ENCODE measurements at places on chromosomes 11 and 22.

GRCh38 chr22:29026579-29026978 is 35.1 kb downstream of the C22orf31 start:
- DNase-seq: no peak

- DNase-seq: no peak
Observed at GRCh38 chr11:76686261-76687079, 15.9 kb upstream of the LRRC32 start.

GRCh38 chr11:75773595-75774353 is 5.2 kb downstream of the DGAT2 start:
- no peak for DNase-seq

- DNase-seq: no peak
Observed at GRCh38 chr11:64568041-64568571, 22.9 kb upstream of the SLC22A12 start.

GRCh38 chr11:58286249-58286648 is 18.2 kb upstream of the OR10W1 start:
- peak; percentile 0 for DNase-seq

- peak; percentile 56 for DNase-seq
Observed at GRCh38 chr11:64094463-64095260, 58.9 kb downstream of the FLRT1 start.

DNA sequence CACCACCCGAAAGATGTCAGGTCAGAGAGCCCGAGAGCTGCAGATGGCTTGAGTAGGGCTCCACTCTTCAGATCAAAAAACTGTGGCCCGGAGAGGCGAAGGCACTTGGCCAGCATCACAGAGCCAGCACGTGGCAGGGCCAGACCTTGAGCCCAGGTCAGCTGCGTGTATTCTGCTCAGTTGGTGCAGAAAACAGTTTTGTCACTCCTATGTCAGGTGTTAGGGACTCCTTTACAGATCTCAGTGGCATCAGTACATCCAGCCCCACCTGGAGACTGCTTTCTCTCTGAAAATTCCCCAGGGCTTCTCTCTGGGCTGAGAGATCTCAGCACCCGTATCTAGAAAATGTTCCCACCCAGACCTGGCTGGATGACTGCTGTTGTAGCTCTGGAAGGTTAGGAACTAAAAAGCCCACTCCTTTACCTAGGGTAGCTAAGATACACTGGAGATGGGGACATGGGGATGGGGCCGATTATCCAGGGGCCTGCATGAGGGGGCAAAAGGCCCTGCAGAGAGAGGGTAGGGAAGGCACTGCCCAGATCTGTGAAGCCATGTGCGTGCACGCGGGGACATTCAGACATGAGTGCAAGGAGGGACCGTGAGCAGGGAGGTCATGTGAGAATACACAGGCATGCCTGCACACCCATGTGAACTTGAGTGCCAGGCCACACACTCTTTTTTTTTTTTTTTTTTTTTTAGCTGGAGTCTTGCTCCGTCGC is 3.4 kb downstream of the APOA1 start:
- DNase-seq: no peak

GRCh38 chr11:36463781-36464180 is 46.3 kb downstream of the TRAF6 start:
- DNase-seq: no peak

DNA sequence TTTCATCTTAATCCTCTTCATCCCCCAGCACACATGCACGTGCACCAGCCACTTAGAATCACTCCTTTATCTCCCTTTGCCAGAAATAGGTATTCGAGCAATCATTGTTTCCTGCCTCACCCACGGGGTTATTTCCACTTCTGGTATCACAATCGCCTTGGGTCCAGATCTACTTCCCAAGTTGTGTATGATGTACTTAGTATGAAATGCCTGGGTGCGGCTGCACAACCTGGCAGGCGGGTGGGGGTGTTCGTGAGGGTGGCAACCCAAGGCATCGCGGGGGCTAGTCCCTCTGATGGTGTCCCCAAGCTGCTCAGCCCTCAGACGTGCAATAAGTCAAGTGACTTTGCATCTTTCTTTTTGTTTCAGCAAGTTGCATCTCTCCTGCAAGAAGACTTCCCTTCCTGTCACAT is 475.6 kb downstream of the MIAT start:
- DNase-seq: no peak

DNA sequence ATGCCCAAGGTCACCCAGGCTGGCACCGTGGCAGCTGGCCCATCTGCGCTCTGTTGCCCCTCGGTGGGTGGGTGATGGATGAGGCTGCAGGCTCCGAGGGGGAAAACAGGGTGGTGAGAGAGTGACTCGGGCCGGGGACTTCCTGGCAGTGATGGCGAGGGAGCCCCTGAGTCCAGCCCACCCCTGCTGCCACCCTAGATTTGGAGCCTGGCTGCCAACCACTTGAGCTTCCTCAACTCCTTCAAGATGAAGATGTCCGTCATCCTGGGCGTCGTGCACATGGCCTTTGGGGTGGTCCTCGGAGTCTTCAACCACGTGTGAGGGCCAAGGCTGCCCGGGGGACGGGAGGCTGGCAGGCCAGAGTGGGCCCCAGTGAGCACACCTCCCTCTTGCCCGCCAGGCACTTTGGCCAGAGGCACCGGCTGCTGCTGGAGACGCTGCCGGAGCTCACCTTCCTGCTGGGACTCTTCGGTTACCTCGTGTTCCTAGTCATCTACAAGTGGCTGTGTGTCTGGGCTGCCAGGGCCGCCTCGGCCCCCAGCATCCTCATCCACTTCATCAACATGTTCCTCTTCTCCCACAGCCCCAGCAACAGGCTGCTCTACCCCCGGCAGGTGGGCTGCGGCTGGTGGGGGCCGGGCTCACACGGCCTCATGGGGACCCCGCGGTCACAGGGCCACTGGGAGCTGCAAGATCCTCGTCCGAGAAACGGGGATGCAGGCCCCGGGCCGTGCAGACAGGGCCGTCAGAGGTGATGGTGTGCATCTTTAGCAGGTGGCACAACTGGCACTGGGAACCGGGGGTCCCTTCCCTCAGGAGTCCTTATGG is 10.1 kb downstream of the TCIRG1 start:
- DNase-seq: no peak

GRCh38 chr11:69644071-69644961 is 3.4 kb downstream of the CCND1 start:
- peak; percentile 88 for DNase-seq

- no peak for DNase-seq
Observed at GRCh38 chr11:15624701-15625100, 510.0 kb downstream of the INSC start.

- DNase-seq: peak; percentile 22
Observed at GRCh38 chr11:45332276-45332934, 46.3 kb upstream of the SYT13 start.

DNA sequence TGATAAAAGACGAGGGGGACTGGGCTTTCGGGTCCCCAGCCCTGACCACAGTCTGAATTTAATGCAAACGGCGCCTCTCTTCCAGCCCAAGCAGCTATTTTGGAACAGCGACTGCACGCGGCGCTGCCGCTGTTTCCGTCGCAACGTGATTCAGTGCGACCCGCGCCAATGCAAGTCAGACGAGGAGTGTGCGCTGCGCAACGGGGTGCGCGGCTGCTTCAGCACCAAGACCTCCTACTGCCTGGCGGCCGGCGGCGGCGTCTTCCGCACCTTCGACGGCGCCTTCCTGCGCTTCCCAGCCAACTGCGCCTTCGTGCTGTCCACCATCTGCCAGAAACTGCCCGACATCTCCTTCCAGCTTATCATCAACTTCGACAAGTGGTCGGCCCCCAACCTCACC is 56.7 kb downstream of the TECTA start:
- no peak for DNase-seq

DNA sequence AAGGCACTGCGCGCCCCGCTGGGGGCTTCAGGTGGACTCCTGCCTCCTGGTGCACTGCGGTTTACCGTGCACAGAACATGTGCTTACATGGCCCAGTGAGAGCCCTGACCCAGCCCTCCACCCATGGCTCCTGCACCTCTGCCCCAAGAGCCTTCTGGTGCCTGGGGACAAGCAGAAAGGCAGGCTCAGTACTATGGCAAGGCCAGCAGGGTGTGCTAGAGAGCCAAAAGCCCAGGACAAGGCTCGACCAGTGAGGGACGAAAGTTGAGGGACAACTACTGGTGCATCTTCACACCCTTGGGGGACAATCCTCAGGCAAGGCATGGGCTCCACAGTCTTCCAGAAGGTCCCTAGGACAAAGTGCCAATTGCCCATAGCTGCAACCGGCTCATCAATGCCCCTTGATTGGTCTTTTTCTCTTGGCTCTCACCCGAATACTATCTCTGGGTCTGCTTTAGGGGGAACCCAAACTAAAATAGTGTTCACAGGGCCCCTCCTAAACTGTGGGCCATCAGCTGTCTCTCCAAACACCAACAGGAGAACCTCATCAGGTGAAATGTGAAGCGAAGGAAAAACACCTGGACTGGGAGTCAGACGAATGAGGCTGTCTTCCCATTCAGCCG is 13.5 kb downstream of the PGA5 start:
- peak; percentile 37 for DNase-seq

- no peak for DNase-seq
Observed at GRCh38 chr11:69033431-69033830, 15.3 kb upstream of the TPCN2 start.

DNA sequence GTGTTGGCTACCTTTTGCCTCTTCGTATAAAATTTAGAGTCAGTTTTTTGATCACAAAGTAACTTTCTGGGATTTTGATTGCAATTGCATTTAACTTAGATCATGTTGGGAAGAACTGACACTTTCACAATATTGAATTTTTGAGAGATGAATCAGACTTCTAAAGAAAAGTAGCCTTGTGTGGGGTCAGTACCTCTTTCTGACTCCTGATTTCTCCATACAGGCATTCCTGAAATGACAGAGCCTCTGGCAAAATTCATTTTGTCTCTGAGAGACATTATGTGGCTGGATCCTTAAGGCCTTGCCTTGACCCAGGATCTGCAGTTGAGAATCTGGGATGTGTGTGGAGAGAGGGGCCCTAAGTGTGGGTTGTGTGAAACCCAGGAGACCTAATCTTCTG is 37.8 kb downstream of the PPFIBP2 start:
- no peak for DNase-seq

DNA sequence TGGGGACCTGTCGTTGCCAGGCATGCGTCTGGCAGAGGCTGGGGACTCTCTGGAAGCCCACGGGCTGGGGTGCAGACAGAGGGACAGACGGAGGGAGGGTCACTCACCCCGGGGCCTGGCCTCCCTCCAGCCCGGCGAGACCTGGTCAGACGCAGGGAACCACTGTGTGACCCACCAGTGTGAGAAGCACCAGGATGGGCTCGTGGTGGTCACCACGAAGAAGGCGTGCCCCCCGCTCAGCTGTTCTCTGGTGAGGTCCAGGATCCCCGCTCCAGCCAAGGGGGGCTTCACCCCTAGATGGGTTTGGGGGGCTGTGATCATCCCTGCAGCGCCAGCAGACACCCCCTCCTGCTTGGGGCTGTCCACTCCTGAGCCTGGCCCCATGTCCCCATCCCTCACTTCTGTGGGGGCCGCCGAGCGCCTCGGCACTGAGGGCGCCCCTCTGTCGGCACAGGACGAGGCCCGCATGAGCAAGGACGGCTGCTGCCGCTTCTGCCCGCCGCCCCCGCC is 23.6 kb upstream of the MUC5B start:
- no peak for DNase-seq

GRCh38 chr11:128803011-128803410 is 64.1 kb downstream of the KCNJ1 start:
- no peak for DNase-seq

GRCh38 chr11:72521664-72522063 is 87.3 kb upstream of the CLPB start:
- DNase-seq: no peak

- DNase-seq: no peak
Observed at GRCh38 chr22:39567135-39567946, 3.2 kb upstream of the CACNA1I start.

- no peak for DNase-seq
Observed at GRCh38 chr22:17237038-17237668, 17.9 kb upstream of the ADA2 start.

GRCh38 chr11:61489833-61490721 is 18.5 kb upstream of the LRRC10B start:
- DNase-seq: peak; percentile 27

- no peak for DNase-seq
Observed at GRCh38 chr11:45860348-45860747, 13.1 kb downstream of the CRY2 start.

- no peak for DNase-seq
Observed at GRCh38 chr11:93654226-93654625, 7.3 kb upstream of the CEP295 start.

GRCh38 chr11:44146931-44147330 is 51.5 kb downstream of the EXT2 start:
- DNase-seq: no peak

DNA sequence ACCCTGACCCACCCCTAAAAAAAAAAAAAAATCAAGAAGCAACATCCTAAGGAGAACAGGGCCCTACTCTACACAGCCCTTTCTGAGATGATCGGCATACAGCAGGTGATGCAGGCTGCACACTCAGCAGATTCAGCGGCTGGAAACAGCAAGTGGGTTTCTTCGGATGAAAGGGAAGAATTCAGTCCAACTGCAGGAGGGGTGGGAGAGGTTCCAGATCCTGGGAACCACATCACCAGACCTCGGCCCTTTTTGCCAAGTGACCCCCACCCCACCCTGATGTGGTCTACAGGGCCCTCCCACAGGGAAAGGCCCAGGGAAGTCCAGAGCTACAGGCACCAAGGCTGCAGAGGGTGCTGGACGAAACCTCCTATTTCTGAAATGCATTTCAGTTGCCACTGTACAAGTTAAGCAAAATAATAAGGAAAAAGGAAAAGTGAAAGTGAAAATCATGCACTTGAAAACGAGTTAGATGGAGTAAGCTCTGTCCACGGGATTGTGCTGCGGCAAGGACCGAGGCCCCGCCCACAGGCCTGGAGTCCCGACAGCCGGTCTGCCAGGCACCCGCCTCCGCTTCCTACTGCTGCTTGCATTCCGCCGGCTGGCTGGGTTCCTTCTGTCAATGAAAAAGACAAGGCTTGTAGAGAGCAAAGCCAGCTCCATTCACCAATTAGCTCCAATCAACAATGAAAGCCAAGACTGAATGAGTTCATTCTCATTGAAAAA is 16.0 kb upstream of the PHLDA2 start:
- DNase-seq: peak; percentile 82

DNA sequence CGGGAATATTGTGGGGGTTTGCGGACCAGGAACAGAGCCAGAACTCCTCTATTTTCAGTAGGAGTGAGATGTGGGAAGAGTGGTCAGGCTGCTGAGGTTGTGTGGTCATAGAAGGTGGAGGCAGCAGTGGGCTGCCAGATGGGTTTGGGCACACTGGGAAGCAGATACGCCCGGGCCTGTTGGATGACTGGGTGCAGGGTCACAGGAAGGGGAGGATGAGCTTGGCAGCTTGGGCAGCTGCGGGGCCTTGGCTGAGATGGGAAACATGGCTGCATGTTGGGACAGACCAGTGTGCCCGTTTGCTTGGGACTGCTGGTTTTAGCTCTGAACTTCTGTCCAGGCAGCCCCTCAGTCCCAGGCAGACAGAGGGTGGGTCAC is 11.4 kb downstream of the SHANK3 start:
- DNase-seq: no peak

GRCh38 chr11:46039990-46040389 is 81.3 kb downstream of the PHF21A start:
- peak; percentile 37 for DNase-seq

DNA sequence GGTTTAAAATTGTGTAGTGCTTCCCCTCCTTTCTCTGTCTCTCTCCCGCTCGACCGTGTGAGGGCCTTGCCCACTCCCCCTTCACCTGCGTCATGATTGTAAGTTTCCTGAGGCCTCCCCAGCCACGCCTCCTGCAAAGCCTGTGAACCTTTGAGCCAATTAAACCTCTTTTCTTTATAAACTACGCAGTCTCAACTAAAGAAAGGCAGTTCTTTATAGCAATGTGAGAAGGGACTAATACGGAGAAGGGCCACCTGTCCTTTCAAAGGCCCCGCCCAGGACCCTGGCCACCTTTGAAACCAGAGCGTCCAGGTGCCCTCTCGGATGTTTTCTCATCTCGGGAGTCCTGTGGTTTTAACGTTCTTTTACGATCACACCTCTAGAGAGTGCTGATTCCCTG is 741.5 kb downstream of the BRD1 start:
- DNase-seq: no peak

All from fibroblast of the conjunctiva (primary cell).